ENCODE measurements at places on chromosomes 2 and 18. TPM values are rescaled to one million over a fixed set of nuclear protein-coding genes. Genes with fewer than 3 reads are reported as not detected.

- DNase-seq = no peak
These were observed 601.7 kb downstream of the ARHGAP15 start for GRCh38 chr2:143730953-143731260.

GRCh38 chr2:86056590-86057331 lies 48.9 kb downstream of the POLR1A start:
- DNase-seq = no peak

GRCh38 chr2:233171344-233171743 lies 80.1 kb upstream of the ATG16L1 start:
- no peak for DNase-seq

- no peak for DNase-seq
These were observed 718 bp upstream of the NXPH2 start for GRCh38 chr2:138780908-138781307.

Gene PRKAG3
- not detected for total RNA-seq

Gene GKN2
- total RNA-seq = not detected

Gene DOCK10
- total RNA-seq = 33.6 TPM

DNA sequence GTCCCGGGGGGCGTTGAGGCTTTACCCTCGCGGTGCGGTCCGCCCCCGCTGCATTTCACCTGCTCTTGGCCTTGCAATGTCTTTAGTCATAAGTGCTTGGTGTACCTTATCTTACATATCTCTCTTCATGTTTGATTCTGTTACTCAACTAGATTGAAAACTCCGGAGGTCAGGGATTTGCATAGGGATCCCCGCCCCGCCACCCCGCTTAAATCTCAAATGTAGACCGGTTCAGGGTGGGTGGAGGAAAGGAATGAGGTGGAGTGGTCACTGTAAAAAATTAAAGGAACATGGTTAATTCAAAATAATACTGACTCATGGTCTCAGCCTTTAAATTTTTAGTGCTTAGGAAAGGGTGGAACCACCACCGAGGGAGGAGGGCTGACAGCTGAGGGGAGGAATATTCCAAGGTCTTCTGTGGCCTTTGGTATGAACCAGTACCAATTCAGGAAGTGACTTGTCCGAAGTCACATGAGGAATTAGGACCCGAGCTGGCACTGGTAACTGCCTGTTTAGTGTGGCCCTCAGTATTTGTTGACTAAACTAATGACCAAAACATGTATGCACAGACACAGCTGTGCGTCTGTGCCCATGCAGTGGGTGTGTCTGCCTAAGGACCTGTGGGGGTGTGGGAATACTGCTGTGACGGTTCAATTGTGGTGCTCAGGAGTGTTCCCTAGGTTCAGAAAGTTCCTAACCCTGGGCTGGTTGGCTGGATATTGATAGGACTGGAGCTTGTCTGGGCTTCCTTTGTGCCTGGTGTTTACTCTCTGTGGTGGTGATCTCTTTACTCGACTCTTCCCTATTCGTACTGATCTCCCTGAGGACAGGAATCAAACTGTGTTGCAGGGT lies 1.0 kb downstream of the PLEKHB2 start:
- peak; percentile 62 for DNase-seq

GRCh38 chr2:83196225-83196624 lies 1262.9 kb downstream of the SUCLG1 start:
- no peak for DNase-seq

DNA sequence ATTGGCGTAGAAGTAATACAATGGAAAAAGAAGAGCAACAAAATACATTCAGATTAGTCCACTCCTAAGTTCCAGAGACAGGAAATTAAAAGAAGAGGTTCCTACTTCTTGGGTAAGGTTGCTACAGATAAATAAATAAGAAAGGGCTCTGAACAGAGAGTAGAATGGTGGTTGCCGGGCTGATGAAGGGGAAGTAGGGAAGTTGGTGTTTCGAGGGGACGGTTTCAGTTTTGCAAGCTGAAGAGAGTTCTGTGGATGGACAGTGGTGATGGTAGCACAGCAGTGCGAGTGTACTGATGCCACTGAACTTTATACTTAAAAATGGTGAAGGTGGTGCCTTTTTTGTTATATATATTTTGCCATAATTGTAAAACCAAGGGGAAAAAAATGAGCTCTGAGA lies 48.2 kb downstream of the CABYR start:
- DNase-seq = no peak

Gene CD28
- not detected for total RNA-seq

Gene DHRS9
- total RNA-seq = not detected

Gene DYNAP
- total RNA-seq = not detected

Gene ALLC
- total RNA-seq = not detected

GRCh38 chr2:53181759-53182158 lies 585.8 kb upstream of the CHAC2 start:
- no peak for DNase-seq

Gene SERPINB12
- total RNA-seq = not detected

DNA sequence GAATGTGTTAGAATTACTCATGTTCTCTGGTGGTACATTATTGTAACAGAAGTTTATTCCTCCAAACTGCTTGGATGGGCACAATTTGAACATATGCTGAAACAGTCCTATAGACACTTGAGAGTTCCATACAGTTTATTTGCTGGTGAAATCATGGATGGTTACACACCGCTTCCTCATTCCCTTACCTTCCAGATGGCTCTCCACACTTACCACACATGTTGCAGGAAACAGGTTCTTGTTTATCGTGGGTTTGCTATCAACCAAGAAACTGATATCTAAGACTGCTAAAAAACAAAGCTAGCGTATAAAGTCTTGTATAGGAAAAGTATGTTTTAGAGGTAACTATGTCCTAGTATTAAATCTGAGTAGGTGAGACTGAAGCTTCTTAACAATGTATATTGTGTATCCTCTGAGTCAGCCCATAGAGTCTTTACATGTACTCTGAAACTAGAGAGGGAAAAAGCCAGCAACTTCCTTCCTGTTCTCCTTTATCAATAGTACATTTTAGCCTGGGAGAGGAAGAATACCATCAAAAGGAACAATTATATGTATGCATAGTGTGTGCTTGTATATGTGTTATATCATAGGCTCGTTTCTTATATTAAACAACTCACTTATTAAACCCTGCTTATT lies 313.1 kb downstream of the PLCL1 start:
- DNase-seq = no peak

- peak; percentile 81 for DNase-seq
These were observed 10.2 kb upstream of the TTC32 start for GRCh38 chr2:19911808-19912509.

DNA sequence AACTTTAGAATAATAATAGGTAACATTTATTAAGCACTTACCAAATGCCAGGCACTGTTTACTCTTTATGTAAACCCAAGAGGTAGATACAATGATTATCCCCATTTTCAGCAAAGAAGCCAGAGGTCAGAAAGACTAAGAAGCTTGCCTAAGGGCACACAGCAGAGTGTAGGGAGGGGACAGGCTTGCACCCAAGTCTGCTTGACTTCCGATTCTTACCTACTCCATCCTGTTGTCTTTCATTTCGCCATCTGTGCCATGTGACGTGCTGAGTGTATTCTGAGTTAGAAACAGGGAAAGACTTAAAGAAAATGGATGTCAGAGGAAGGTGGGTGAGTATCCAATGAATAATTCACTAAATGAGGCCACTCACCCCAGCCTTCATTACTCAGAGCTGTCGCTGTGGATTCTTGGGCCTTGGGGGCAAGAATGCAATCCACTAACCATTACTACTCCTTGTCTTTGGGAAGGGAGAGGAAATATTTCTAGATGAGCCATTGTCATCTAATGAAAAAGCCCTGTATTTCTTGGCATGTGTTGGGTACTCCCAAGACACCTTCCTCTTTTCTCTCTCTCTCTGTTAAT lies 76.4 kb upstream of the BCL11A start:
- no peak for DNase-seq

- no peak for DNase-seq
These were observed 141.7 kb upstream of the GPC1 start for GRCh38 chr2:240293557-240294461.

Gene DRC1
- total RNA-seq = 4.7 TPM

Gene AKAIN1
- total RNA-seq = not detected

- no peak for DNase-seq
These were observed 15.3 kb upstream of the THSD7B start for GRCh38 chr2:136750065-136750464.

Gene DLX1
- total RNA-seq = not detected
